Right atrium auricular region (tissue), 2 donors: ENCODE measurements at places on chromosomes 16 and 17. TPM values are rescaled to one million over a fixed set of nuclear protein-coding genes. Genes with fewer than 3 reads are reported as not detected.
A peak's percentile ranks its signal among the peaks of the same experiment; 100 is the strongest.

DNA sequence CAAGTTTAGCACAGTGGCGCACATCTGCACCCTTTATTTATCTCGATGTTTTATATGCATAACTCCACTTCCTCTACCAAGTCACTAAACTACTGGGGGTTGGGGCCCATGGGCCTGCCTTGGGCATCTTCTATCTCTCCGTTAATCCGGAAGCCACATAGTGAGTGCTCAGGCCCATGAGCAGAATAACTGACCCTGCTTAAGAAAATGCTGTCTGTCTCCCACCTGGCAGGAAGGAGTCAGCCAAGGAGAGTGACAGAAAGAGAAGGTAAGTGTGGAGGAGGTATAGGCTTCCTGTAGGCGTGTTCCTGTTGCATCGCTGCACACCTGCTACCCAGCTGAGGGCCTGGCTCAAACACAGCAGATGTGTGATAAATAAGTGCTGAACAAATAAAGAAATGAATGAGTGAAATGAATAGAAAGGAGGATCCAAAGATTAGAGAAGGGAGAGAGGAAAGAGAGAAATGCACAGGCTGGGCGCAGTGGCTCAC, 320.1 kb downstream of the SLC39A11 start:
- no peak for DNase-seq

DNA sequence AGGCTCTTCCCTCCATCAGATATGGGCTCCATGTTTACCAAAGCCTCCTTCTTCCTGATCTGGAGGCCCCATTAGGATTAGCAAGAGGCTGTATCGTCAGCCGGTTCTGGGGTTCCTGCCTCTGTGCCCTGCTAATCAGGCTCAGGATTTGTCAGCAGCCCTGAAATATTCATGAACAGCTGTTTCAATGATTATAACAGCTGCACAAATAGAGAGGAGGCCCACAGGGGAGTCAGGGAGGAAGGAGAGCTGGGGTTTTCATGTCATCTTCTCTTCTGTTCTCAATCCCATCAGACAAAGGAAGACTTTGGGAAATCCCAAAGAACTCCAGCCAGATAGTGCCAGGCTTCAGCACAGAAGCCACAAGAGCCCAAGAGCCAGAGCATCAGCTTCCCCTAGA, 72.3 kb upstream of the MMP2 start:
- DNase-seq = no peak

RASD1 gene
- 37.9 TPM for total RNA-seq

GRCh38 chr16:55989569-55989907, 114.4 kb upstream of the CES5A start:
- DNase-seq = no peak

TLCD3B gene
- not detected for total RNA-seq

SP6 gene
- total RNA-seq = 2.7 TPM

- no peak for DNase-seq
Measured at GRCh38 chr16:15948532-15949209, 745 bp upstream of the ABCC1 start.

DNA sequence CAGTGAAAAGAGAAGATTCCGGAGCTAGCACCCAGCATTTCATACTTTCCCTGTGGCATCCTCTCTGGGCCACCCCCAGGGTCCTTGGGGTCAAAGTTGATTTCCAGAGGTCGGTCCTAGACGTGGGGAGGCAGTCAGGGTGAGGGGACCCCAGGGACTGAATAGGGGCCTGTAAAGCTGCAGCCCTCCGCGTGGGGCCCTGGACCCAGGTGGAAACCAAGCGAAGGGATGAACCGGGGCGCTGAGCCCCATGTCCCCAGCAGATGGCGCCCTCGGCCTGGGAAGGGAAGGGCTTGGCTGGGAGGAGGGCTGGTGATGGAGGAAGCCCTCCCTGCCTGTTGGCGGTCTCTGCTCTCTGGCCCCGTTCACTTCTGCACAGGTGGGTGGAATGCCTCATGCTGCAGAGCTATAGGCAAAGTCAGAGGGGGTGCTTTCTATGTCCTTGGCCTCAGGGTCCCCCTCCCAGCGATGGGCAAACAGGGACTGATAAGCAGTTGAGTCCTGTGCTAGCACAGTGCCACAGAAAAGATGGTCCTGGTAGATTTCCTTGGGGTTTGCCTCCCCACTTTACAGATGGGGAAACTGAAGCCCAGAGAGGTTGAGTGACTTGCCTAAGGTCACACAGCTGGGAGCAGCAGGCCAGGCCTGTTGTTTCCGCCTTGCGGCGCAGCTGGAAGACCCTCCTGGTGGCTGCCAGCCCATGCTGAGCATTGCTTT, 163.4 kb upstream of the CIBAR2 start:
- DNase-seq = peak; percentile 75

DNA sequence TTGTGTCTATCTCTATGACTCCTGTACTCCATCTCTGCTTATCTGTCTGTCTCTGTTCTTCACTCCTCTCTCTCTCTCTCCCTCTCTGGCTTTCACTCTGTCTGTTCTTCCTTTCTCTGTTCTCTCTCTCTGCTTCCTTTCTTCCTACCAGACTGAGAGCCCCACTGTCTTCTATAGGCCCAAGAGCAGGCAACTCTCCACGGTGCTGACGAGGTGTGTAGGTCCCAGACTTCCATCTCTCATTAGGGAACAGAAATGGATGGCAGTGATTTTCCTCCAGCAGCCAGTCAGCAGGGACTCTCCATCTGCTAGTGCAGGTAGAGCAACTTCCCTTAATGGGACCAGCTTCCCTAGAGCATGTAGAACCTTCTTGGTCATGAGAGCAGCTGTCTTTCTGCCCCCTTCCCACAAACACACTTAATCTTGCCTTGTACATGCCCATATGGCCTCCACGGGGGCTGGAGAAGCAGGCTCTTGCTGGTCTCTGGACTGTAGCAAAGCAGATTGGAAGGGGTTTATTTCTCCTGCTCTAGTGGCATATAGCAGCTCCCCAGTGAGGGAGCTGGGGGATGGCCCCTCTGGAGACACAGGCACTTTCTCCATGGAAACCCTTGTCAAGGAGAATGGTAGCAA, 47.8 kb upstream of the NLRP1 start:
- no peak for DNase-seq

GRCh38 chr17:64146418-64147109, 16.6 kb upstream of the ERN1 start:
- peak; percentile 80 for DNase-seq

DNA sequence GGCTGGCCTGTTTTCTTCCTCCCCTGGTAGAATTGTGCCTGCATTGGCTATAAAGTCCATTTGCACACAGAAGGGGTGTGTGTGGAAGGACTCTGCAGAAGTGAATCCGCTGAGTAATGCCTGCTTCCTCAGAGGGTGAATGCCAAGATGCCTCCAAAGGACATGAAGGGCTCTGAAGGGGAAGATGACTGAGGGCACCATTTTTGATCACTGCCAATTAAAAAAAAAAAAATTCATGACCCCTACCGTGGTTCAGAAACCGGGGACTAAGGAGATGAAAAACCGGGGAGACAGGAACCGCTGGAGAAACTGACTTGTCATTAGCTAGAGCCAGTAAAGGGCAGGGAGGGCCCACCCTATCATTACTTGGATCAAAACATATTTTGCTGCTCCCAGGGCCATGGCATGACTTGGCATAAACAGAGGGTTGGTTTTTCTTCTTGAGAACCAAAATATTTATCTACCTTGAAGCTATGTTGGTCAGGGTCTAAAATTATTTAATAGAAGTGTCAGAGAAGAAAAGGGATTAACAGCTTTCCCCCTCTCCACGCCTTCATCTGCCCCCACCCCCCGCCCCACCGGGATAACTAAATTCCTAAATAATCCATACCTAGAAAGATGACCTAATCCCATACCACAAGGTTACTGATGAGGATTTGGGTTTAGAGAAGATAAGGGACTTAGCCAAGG, 3.6 kb upstream of the USP7 start:
- no peak for DNase-seq

- no peak for DNase-seq
Measured at GRCh38 chr16:57690782-57691471, 3.7 kb upstream of the DRC7 start.

DNA sequence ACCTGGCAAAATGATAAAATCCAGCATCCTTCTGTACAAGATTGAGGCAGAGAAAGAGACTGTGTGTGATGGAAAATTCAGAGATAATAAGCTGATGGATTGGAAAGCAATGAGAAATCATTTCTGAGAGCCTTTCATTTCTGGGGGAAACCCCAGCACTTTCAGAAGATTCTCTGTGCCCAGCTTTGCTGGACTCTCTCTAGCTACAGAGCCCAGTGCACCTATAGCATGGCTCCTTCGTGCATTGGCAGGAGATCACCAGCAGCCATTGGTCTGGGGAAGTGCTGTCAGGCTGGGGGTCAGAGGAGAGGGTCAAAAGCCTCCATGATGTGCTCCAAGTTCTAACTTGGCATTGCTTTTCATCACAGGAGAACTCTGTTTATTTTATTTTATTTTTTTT, 259.9 kb downstream of the SOX9 start:
- DNase-seq = no peak

DNA sequence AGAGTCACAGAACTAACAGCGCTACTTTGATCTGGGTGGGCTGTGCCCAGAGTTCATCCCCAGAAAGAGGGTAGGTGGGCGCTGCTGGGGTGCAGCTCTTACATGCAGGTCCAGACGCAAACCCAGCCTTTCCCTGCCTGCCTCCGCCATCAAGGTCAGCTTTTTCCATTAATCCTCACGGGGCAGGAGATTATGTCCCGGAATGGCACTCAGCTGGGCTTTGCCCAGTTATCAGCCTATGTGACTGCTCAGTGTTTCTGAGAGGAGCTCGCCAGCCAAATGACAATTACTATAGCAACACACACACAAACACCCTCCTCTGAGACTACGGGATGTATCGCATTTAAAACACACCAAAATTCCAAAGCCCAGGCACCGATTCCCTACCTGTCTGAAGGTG, 20.1 kb downstream of the GLYR1 start:
- DNase-seq = no peak

DNA sequence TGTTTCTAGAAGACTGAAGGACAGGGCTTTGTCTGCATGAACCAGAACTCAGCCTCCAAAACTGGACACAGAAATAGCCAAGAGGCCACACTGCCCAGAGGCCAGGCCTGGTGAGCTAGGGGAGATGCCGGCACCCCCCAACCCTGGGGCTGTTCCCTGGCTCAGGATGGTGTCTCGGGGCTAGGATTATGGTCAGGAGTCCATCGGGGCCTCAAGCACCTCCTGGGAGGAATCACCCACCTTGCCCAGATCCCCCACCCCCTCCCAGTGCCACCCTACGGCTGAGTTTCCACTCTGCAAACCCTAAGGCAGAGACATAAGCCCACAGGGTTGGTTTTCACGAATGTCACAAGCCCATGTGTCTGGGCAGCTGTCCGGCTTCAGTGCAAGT, 37.2 kb downstream of the SLC7A5 start:
- no peak for DNase-seq

TAT gene
- not detected for total RNA-seq

NLRC3 gene
- 0.85 TPM for total RNA-seq

WNT9B gene
- total RNA-seq = 22.1 TPM

- DNase-seq = no peak
Measured at GRCh38 chr17:49901460-49902331, 53.8 kb upstream of the TAC4 start.

DNA sequence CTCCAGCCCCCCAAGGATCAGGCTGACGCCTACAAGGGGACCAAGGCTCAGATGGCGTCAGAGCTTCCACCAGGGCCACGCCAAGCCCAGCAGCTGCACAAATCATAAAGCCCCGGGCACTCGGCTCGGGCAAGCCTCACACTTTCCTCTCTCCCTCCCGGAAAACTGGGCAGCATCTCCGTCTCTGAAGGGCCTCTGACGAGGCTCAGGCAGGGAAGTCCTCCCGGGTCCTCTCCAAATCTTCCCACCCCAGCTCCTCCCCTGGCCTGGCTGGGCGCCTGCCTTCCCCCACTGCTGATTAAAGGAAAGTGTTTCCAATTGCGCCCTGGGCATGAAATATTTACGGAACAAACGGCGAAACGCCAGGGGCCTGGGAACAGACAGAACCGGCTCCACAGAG, 38.5 kb downstream of the PIEZO1 start:
- DNase-seq = peak; percentile 85

DNA sequence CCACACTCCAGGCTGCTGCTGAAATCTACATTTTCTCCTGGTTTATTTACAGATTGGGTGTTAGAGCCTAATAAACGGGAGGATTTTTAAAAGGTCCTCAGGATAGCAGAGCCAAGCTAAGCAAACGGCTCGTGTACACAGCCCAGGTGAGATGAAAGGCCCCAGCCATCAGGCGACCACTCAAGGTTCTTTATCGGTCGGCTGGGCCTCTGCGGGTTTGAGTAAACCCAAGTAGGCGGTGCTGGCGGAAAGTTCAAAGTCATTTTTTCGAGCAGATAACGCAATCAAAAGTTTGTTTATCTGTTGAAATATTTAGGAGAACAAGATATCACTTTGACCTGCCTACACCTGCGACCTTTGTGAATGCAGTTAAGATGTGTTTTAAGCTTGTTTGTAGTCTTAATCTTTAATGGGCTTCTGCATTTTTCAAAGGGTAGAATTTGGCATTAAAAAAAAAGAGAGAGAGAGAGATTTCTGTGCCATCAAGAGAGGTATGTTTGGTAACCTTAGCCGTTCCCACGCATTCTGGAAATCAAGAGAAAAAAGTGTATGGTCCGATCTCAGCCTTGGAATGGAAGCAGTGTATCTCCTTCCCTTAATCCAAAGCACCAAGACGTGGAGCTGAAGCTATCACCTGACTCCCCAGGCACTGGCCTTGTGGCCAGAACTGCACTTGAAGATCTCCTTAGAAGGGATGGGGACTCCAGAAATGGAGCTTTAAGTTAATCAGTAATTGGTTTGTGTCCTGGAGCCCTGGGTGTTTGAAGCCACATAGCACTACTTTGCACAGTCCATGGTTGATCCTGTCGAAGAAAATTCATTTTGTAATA, 301.7 kb upstream of the IRX5 start:
- no peak for DNase-seq

ZC3H7A gene
- total RNA-seq = 29.0 TPM

GRCh38 chr17:37671028-37671823, 28.0 kb upstream of the DDX52 start:
- no peak for DNase-seq

POLR2C gene
- total RNA-seq = 86.3 TPM

EIF3C gene
- total RNA-seq = 161 TPM

- DNase-seq = peak; percentile 86
Measured at GRCh38 chr16:3020247-3020603, at the start of gene TNFRSF12A. Gene TNFRSF12A (plus strand): TSS chr16:3020368. CDS start chr16:3020398, 30 bp downstream.

DNA sequence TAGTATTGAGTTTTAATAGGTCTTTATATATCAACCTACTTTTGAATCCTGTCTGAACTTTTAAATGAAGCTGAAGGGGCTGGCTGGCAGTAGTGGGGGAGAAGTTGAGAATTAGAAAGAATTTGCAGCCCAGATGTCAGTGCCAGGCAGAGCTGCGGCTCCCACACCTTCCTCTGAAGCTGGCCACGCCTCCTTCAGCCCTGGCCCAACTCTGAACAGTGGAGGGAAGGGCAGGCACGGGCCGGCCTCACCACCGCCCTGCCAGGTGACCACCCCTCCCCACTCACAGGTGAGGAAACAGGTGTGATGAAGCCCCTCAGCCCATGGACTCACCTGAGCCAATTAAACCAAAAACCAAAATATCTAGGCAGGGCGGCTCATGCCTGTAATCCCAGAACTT, 87.0 kb downstream of the MGAT5B start:
- DNase-seq = no peak

DNA sequence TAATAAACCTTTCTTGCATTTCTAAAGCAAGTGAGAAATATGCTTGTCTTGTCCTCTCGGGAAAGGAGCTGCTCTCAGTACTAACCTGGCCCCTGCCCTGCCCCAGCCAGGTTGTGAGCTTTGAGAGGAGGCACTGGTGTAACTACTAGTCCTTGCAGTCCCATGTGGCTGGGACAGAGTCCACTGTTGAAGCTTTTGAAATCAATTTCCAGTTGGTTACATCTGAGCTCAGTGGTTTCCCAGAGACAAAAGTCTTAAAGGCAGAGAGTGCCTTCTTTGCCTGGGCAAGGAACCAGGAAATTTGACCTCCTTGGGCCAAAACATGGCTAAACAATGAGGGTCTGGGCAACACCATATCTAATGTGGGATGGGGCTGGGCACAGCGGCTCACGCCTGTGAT, 48.7 kb downstream of the GSG1L start:
- no peak for DNase-seq
